ENCODE measurements at places on chromosomes 7 and 10.

DNA sequence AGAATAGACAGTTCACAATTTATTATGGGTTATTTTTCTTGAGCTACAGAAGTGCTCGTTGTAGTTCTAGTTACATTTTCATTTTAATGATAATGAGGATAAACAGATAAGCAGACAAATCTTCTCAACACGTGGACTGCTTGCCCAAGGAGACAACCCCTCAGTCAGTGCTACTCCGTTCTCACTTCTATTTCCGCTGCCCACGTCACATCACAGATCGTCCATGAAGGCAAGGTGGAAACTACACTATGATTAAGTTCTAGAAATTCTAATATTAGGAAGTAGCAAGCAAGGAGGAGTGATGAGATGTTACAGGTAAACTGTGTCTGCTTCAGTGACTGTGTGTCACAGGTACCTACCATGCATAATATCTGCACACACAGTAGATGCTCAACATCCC is 210.5 kb downstream of the CHCHD3 start:
- peak; percentile 40 for DNase-seq

DNA sequence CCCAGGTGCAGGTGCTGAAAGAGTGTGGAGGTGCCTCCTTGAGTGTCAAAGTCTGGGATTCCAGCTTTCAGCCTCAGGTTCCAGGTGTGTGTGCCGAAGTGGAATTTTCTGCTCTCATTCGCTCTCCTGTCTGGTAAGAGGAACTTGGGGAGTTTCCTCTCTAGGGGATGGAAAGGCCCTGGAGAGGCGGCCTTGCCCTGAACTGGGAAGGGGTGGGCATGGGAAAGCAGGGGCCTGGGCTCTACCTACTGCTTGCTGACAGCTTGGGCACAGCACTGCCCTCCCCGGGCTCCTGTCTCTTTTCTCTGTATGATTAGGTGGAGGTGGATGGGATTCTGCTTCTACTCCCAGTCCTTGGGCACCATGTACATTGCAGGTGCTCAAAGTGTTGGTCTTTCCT is 192.8 kb downstream of the ZNF716 start:
- no peak for DNase-seq

- DNase-seq = no peak
Observed at GRCh38 chr10:79284158-79284871, 63.0 kb upstream of the PPIF start.

DNA sequence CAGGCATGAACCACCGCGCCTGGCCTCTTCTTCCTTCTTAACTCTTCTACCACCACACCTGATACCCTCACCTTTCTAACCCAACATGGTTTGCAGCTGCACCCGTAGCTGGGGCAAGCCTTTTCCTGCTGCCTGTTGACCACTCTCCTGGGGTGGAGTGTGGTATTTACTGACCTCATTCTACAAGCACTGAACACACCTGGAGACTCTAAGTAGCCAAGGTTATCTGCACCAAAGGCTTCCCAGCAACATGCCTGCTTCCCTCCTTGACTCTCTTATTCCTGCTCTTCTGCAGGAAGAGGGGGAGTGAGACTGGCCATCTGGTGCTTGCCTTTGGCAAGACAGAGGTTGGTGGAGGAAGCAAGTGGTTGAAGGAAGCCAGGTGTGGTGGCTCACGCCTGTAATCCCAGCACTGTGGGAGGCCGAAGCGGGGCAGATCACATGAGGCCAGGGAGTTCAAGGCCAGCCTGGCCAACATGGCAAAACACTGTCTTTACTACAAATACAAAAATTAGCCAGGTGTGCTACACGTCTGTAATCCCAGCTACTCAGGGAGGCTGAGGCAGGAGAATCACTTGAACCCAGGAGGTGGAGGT is 10.1 kb downstream of the ACTR1A start:
- DNase-seq = no peak

DNA sequence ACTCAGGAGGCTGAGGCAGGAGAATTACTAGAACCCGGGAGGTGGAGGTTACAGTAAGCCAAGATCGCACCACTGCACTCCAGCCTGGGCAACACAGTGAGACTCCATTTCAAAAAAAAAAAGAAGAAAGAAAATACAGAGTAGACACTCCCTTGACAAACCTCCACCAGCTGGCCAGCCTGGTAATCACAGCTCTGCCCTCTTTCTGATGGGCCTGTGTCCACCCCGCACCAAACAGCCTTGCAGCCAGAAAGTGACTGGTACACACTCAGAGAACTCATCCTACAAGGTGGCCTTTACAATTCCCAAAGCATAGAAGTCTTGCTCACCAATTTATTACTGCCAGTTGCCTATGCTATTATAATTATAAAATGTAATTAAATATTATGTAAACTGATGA is 66.6 kb downstream of the COBL start:
- DNase-seq = no peak

- no peak for DNase-seq
Observed at GRCh38 chr10:122462533-122463465, 1.4 kb downstream of the HTRA1 start.

DNA sequence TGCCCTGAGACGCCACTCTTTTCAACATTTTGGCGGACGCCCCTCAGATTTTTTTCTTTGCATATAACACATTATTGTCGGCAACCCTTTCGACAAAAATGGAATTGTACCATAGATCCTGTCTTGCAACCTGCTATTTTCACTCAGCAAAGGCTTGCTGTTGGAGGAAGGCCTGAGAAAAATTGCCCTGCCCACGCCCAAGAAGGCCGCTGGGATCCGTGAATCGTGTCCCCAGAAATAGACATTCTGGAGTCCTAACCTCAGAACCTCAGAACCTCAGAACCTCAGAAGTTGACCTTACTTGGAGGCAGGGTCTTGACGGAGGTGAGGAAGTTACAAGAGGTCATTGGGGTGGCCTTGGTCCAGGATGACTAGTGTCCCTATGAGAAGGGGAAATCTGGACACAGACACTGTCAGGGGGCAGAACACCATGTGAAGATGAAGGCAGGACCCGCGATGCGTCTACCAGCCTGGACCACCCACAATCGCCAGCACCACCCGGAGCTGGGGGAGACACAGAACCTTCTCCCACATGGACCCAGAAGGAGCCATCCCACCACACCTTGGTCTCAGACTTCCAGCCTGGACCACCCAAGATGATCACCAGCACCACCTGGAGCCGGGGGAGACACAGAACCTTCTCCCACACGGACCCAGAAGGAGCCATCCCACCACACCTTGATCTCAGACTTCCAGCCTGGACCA is 19.1 kb upstream of the DNAAF5 start:
- DNase-seq = no peak

GRCh38 chr7:36025190-36025589 is 127.9 kb upstream of the EEPD1 start:
- DNase-seq = no peak

DNA sequence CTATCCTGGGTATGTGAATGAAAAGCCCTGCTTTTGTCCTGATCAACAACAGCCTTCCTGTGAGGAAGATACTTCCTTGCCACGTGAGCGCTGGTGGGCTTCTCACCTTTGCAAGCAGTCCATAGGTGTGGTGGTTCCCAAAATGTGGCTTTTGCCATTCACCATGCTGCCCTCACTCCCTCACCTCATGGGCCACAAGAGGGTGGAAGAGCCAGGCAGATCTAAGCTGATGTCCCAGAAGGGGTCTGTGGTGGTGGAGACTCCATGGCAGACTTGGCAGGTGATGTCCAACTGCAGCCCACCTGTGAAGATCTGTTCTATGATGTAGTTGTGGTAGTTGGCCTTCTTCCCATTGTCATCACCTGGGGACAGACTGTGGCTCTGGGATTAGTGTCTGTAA is 147.4 kb downstream of the BBS9 start:
- DNase-seq = no peak

DNA sequence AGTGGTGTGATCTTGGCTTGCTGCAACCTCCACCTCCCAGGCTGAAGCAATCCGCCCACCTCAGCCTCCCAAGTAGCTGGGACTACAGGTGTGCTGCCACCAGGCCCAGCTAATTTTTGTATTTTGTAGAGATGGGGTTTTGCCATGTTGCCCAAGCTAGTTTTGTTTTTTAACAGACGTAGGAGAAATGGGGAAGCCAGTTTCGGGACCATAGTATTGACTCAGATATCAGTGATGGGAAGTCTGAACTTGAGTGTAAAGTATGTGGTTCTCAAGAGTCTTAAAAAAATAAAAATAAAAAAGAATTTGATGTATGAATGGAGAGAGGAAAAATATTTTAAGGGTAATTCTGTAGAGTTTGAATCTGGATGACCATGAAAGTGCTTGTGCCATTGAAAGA is 34.2 kb downstream of the SP4 start:
- no peak for DNase-seq

DNA sequence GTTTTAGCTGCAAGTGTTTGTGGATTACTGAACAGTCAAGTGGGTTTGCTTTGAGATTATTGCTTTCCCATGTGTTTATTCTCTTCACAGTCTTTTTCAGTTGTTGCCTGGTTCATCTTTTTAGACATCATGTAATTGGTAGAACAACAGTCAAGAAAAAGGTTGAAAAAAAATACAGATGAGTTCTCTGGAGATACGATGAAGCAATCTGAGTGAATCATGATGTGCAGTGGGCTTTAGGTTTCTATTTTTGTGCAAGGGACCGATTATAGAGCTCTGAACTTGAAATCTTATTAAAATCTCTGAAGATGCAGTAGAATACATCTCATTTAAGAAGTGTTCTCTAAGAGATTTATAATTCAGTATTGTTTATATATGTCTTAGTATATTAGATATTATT is 145.7 kb downstream of the SDK1 start:
- no peak for DNase-seq

- no peak for DNase-seq
Observed at GRCh38 chr10:767211-767610, 77.7 kb upstream of the DIP2C start.
